Effector memory CD4-positive, alpha-beta T cell (primary cell): ENCODE measurements at places on chromosomes 16 and 17.

DNA sequence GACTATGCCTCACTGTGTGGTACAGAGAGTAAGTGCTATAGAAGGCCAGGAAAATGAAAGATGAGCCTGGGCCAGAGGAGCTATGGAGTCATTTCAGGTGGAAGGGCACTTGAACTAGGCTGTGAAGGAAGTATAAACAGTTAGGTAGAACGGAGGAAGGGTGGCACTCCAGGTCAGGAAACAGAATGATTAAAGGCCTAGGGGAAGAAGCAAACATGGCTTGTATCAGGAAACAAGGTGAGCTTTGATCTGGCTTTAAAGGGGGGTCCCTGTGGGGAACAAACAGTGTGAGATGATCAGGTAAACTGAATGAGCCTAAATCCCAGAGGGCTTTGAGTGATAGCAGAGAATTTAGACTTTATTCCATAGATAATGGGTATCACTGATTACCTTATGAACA, 16.9 kb downstream of the MAP3K3 start:
- H3K4me1 ChIP-seq, result peaks cover 1% of the 10 kb centered on the region
- H3K27ac ChIP-seq, result no peak overlapping the region
- H3K4me3 ChIP-seq, result no peak overlapping the region
- peaks cover 25% of the 10 kb centered on the region for H3K36me3 ChIP-seq

- H3K36me3 ChIP-seq, result no peaks in the 10 kb centered on the region
- no peak for DNase-seq
- no peak overlapping the region for H3K4me3 ChIP-seq
- H3K27me3 ChIP-seq, result no peaks in the 10 kb centered on the region
Measured at GRCh38 chr17:78956254-78956653, 23.5 kb downstream of the LGALS3BP start.

DNA sequence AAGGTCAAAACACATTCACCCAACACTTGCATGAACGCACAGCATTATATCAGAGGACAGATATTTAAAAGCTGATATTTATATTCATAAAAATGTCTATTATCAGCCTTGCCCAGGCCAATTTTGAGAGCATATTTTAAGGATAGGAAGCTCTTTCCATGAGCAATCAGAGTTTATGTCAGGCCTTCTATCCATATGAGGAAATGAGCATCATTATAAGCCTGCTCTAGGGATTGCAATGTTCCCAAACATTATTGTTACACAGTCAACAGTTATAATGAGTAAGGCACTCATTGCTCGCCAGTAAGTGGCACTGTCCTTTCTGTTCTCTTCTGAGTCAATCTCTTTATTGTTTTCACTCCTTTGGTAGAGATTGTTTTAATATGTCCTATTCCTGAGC, 37.7 kb upstream of the DYNLRB2 start:
- H3K27ac ChIP-seq, result no peak overlapping the region
- no peaks in the 10 kb centered on the region for H3K27me3 ChIP-seq
- no peaks in the 10 kb centered on the region for H3K4me1 ChIP-seq
- H3K36me3 ChIP-seq, result no peaks in the 10 kb centered on the region
- no peak overlapping the region for H3K4me3 ChIP-seq

GRCh38 chr17:77256710-77257109, 115.9 kb downstream of the SEC14L1 start:
- no peak overlapping the region for H3K4me3 ChIP-seq
- no peaks in the 10 kb centered on the region for H3K4me1 ChIP-seq
- H3K27me3 ChIP-seq, result peaks cover 5% of the 10 kb centered on the region
- no peak overlapping the region for H3K27ac ChIP-seq
- H3K36me3 ChIP-seq, result no peaks in the 10 kb centered on the region

DNA sequence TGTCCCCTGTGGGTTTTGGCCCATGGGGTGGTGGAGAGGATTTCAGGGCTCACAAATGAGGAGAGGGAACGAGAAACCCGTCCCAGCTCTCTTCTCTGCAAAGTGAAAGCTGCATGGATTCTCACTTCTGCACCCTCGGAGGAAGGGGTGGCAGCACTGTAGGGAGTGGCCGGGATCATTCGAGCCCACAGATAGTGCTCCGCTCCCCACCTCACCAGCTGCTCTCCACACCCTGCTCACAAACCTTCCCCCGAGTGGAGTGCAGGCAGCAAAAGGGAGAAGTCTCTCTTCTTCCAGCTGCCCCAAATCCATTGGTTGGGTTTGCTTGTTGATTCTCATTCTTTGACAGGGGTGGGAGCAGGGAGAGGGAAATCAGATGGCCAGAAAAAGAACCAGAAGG, 20.1 kb downstream of the STAT5A start:
- DNase-seq, result no peak
- no peak overlapping the region for H3K4me3 ChIP-seq
- H3K36me3 ChIP-seq, result peaks cover 60% of the 10 kb centered on the region
- no peak overlapping the region for H3K27ac ChIP-seq
- peaks cover 18% of the 10 kb centered on the region for H3K4me1 ChIP-seq

GRCh38 chr17:1005361-1005946, 8.5 kb downstream of the TIMM22 start:
- no peak for DNase-seq
- no peaks in the 10 kb centered on the region for H3K4me1 ChIP-seq
- H3K4me3 ChIP-seq, result no peak overlapping the region
- no peaks in the 10 kb centered on the region for H3K27me3 ChIP-seq

DNA sequence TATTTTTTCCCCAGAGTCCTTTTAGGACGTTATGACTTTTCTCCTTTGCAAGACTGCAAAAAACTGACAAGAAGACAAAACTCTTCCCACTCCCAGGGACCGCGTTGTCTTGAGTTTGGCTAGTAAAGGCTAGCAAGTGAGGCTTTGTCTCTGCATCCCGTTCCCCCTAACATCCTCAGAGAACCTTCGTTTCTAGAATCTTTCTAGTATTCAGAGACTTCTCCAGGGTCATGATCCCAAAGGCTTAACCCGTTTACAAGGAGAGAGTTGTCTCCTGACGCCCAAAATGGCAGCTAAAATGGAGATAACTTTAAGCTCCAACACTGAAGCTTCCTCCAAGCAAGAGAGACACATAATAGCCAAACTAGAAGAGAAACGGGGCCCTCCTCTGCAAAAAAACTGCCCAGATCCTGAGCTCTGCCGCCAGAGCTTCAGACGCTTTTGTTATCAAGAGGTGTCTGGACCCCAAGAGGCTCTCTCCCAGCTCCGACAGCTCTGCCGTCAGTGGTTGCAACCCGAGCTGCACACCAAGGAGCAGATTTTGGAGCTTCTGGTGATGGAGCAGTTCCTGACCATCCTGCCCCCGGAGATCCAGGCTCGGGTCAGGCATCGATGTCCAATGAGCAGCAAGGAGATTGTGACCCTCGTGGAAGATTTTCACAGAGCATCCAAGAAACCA, 843 bp downstream of the ZNF174 start:
- DNase-seq, result no peak
- peaks cover 20% of the 10 kb centered on the region for H3K4me1 ChIP-seq
- peak overlapping the region; percentile 83 for H3K4me3 ChIP-seq
- H3K27ac ChIP-seq, result peak overlapping the region; percentile 66
- peaks cover 35% of the 10 kb centered on the region for H3K36me3 ChIP-seq

DNA sequence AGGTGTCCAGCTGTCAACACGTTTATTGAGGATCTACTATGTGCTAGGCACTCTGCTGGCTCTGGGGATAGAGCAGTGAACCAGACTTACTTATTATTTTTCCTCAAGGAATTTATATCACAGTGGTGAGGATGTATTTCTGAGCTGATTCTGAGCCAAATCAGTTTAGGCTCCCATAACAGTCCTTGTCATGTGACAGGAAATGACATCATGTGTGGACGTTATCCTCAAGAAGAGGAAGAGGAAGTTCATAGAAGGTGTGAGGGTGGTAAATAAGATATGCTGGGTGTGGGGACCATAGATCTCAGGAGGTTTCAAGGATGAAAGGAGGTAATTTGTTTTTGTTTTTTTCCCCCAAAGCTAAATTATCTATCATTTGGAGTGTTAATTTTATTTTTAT, 873.5 kb upstream of the EEF2KMT start:
- no peaks in the 10 kb centered on the region for H3K4me1 ChIP-seq
- no peak overlapping the region for H3K4me3 ChIP-seq
- H3K27me3 ChIP-seq, result no peaks in the 10 kb centered on the region
- no peak for DNase-seq
- H3K27ac ChIP-seq, result no peak overlapping the region
- H3K36me3 ChIP-seq, result no peaks in the 10 kb centered on the region

DNA sequence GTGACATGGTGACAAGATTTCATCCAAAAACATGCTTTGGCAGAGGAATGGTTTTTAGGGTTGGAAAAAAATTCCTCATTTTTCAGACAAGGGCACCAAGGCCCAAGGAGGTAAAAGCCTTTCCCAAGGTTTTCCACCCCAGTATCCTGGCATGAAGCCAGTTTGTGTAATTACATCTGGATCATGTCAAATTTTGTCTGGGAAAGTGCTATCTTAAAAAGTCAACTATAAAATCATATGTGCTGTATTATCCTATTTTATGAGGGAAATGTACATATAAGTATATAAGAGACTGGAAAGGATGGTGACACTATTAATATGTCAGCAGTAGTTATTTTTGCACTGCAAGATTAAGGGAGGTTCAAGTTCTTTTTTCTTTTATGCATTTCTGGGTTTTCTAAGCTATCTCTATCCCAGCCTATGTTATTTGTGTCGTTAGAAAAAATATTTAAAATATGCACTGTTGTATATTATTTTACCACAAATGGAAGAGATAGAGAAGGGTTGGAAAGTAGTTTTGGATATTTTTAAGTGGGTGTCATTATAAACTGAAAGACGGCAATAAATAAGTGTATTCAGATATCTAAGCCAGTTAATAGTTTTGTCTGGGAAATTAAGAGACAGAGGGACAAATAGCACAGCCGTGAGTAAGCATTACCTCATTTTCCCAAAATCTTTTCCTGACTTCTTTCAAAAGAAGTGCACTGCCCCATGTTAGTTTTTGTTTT, 13.5 kb upstream of the FBXO47 start:
- H3K4me1 ChIP-seq, result no peaks in the 10 kb centered on the region
- no peak overlapping the region for H3K4me3 ChIP-seq
- no peaks in the 10 kb centered on the region for H3K27me3 ChIP-seq
- no peak overlapping the region for H3K27ac ChIP-seq

- no peak for DNase-seq
- H3K4me1 ChIP-seq, result no peaks in the 10 kb centered on the region
Measured at GRCh38 chr17:62692721-62693431, 65.4 kb downstream of the MRC2 start.

- H3K27me3 ChIP-seq, result peaks cover 14% of the 10 kb centered on the region
- peaks cover 4% of the 10 kb centered on the region for H3K4me1 ChIP-seq
- DNase-seq, result peak; percentile 59
Measured at GRCh38 chr17:8997994-8998628, 23.2 kb upstream of the NTN1 start.

DNA sequence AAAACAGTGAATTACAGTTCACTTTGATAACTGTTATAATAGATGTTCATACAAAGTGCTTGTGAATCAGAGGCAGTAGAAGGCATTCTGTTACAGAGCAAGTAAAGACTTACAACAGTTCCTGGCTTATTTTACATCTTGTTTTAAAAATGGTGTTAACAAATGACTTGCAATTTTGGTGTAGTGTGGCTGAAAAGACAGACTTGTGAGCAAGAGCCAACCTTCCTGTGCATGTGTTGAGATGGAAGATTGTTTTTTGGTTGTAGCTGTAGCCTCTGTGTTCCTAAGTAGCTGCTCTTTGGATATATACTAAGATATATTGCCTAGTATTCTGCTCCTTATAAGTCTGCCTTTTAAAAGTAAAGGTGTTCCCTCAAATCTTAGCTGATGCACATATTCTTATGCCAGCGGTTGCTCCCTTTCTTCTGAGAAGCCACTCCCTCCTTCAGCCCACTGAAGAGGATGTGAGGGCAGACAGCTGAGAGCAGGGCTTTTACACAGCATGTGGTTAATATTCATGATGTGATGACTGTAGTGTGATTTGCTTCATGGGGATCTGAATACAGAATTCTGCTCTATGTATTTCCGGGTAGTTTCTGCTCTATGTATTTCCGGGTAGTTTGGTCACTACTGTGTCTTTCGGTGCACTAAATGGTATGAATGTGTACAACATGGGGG, 182.3 kb downstream of the PHKB start:
- no peaks in the 10 kb centered on the region for H3K4me1 ChIP-seq
- peaks cover 3% of the 10 kb centered on the region for H3K36me3 ChIP-seq
- no peak overlapping the region for H3K4me3 ChIP-seq
- no peak overlapping the region for H3K27ac ChIP-seq

DNA sequence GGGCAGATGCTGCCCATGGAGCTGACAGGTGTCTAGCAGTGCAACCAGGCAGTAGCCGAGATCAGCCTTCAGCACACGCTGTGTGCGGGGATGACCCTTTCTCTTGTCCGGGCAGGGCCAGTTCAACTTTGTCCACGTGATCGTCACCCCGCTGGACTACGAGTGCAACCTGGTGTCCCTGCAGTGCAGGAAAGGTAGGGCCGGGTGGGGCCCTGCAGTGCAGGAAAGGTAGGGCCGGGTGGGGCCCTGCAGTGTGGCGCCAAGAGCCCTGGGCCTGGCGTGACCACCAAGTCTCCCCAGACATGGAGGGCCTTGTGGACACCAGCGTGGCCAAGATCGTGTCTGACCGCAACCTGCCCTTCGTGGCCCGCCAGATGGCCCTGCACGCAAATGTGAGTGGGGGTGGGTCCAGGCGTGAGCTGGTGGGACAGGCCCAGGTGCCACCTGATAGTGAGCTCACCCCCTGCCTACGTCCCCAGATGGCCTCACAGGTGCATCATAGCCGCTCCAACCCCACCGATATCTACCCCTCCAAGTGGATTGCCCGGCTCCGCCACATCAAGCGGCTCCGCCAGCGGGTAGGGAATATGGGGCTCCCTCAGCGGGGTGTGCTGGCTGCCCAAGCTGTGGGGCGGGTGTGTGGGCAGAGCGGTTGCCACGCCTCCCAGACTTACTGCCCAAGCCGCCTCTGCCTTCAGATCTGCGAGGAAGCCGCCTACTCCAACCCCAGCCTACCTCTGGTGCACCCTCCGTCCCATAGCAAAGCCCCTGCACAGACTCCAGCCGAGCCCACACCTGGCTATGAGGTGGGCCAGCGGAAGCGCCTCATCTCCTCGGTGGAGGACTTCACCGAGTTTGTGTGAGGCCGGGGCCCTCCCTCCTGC, 40.2 kb downstream of the TSC2 start:
- no peak overlapping the region for H3K4me3 ChIP-seq
- peaks cover 69% of the 10 kb centered on the region for H3K36me3 ChIP-seq
- no peaks in the 10 kb centered on the region for H3K4me1 ChIP-seq

DNA sequence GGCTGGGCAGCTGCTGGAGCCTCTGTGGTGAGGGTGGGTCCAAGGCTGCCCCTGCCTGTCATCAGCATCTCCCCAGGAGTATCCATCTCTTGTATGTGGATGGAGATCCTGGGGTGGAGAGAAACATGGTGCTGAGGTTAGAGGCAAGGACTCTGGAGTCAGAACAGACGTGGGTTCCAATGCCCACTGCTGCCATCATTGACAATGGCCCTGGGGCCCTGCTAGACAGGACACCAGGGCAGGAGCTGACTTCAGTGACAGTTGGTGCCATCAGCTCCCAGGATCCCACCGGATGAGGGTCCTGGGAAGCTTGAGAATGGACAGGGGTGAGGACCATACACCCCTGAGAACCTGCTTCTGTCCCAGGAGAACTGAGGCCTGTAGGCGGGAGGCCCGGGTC, 15.6 kb downstream of the MYLK3 start:
- H3K36me3 ChIP-seq, result no peaks in the 10 kb centered on the region
- no peaks in the 10 kb centered on the region for H3K4me1 ChIP-seq
- H3K27me3 ChIP-seq, result no peaks in the 10 kb centered on the region
- DNase-seq, result no peak
- H3K27ac ChIP-seq, result no peak overlapping the region

GRCh38 chr16:68470461-68471150, 22.3 kb upstream of the SMPD3 start:
- H3K4me1 ChIP-seq, result peaks cover 15% of the 10 kb centered on the region
- no peak for DNase-seq
- H3K27ac ChIP-seq, result peak overlapping the region; percentile 29
- H3K27me3 ChIP-seq, result no peaks in the 10 kb centered on the region
